Stimulated activated CD4-positive, alpha-beta T cell treated with anti-CD3 and anti-CD28 coated beads, Interleukin-4, amount 100 ng/mL, for 48 hours (primary cell): ENCODE measurements at places on chromosomes 2 and 18.
A peak's percentile ranks its signal among the peaks of the same experiment; 100 is the strongest.

DNA sequence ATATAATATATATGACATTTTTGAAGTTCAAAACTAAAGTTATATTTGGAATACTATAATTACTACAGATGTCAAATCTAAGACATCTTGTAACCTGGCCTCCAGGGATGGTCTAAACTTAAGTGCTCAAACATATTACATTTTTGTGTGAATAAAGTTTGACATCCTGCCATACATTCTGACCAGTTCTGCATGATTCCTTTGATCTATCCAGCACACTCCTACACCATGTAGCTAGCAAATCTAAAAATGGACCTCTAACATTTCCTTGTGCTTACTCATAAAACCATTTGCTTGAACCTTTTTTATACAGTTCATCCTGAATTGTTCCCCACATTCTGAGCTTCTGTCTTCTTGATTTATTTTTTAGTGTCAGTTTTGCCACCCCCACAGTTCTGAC lies 294.3 kb upstream of the ZNF804A start:
- no peak for DNase-seq

DNA sequence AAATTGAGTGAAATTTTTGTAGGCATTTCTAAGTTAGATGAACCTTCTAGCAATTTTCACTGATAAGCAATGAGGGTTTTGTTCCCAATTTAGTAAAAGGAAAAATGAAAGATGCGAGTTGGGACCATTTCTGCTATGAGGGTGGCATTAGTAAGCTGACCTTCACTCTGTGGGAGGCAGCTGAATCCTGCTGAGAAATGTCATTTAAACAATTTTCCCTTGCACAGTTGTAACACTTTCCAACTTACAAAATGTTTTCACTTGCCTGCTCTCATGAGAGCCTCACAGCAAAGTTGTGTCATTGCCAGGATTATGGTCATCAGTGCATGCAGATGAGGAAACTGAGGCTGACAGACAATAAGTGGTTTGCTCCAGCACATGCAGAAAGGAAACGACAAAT lies 527.7 kb downstream of the TNS1 start:
- DNase-seq, result no peak

DNA sequence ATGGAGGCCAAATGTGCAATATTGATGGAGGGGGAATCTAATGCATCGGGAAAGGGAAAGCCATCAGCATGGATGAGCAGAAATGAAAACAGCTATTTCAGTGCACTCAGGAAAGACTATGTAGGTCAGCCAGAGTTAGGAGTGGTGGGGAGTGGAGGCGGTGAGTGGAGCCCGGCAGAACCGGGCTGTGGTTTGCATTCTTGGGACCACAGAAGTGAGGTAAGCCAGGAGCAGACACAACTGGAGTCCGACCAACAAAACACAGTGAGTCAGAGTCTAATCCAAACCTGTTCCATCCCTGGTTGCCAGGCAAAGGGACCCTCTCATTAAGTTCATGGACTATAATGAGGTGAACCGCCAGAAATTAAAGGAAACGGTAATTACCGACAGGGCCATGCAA lies 61.1 kb upstream of the RAB12 start:
- DNase-seq, result no peak

GRCh38 chr2:234989183-234989701 lies 37.4 kb downstream of the SH3BP4 start:
- no peak for DNase-seq

GRCh38 chr18:60120231-60120750 lies 220.5 kb downstream of the PMAIP1 start:
- DNase-seq, result no peak

DNA sequence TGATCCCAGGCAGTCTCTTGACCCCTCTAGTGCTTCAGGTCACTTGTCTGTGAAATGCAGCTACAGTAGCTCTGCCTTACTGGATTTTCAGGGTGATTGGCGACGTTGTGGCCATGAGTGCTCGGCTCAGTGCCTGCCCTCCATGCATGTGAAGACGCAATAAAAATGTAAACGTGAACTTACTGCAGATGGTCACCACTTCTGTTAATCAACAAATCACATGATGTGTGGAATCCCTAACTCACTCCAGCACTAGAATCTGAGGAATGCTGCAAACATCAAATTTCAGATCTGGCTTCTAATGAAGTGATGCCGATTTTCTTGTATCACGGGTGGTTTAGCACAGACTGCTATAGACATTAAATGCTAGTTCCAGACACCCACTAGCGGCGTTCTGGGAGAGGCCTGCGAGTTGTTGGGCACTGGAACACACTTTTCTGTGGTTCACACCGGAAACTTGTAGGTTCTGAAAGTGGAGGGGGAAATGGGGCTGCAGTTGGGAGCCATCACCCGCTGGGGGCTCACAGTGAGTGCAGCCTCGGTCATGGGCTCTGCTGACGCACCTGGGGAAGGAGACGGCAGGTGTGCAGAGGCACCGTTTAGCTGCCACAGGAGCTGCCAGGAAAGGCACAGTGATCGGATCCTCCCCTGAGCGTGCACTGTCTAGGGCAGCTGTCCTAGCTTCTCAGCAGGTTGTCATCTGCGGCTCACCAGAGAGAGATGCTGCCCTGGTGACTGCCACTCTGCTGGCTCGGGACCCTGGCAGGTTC lies 6.5 kb downstream of the CNDP1 start:
- DNase-seq, result no peak

DNA sequence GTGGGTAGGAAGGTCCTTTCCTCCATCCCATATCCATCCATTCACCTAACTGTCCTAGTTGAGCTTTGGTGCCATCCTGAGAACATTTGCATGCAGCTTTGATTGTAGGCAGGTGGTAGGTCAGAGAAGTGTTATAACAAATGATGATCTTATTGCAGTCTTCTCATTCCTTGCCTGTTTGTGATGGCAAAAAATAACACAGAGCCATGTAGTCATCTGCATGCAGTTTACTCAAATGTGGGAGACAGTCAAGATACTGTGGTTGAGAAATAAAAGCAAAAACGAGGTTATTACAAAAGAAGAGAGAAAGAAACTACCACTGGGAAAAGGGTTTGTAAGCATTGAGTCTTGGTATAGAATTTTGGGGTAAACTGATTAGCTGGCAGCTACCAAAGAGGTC lies 66.3 kb downstream of the AOX1 start:
- DNase-seq, result no peak

DNA sequence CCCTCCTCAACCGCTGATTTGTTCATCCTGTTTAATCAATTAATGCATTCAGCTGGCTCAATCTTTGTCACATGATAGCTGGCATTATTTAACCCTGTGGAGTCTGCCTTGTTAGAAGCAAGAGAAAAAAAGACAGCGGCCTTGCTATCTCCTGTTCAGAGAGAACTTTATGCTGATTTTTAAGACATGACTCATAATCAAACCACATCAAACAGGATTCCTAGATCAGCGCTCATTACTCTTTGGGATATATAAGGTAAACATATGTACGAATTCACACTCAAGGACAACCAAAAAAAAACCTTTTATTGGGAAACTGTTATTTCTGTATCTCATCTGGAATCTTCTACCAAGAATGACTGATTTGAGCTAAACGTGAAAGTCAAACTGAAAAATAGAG lies 195.1 kb downstream of the C1D start:
- DNase-seq, result no peak

DNA sequence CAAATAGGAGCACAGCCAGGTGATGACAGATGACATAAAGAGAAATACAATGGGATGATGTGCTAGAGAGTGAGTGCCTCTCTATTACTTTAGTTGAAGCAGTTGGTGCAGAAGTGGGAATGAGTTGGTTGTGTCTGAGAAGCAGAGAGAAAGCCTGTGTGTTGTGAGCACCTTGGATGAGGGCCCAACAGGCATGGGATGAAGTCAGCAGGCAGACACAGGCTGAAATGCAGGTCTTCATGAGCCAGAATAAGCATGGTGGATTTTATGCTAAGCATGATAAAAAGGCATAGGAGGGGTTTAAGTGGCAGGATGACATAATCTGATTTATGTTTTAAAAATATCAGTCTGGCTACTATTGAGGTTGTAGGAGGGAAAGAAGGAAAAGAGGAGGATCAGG lies 71.5 kb downstream of the KLHL14 start:
- DNase-seq, result no peak

DNA sequence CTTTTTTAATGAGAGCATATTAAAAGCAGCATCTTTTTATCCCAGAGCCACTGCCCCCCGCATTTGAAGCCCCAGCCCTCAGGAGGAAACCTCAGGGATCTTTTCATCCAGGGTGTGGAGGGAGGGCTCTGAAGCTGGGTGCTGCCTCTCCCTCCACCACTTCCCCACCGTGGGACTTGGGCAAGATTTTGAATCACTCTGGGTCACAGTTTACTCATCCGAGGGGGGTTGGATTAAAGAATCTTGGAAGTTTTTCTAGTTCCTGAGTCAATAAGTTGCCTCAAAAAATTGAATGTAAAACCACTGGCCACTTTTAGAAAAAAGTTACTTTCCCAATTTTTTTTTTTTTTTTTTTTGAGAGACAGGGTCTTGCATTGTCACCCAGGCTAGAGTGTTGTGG lies 62.0 kb upstream of the ANKRD44 start:
- DNase-seq, result no peak

GRCh38 chr2:98514096-98514639 lies 69.5 kb downstream of the INPP4A start:
- DNase-seq, result no peak

DNA sequence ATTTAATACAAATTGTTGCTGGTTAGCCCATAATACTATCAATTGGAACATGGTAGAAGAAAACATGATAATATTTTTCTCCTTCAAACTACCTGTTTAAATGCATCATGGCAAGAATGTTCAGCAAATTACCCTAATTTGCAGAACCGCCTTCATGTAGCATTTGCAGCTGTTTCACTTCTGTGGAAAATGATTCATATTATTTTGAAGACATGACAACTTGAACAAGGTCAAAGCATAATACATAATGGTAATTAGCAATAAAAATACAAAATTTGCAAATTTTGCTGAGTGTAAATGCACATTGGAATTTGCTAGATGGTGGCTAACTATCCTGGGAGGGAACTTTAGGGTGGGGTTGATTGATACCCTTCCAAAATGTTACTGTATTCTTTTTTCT lies 30.8 kb downstream of the ADAM23 start:
- DNase-seq, result no peak

- no peak for DNase-seq
Observed at GRCh38 chr2:58970365-58970764, 729.2 kb upstream of the FANCL start.

DNA sequence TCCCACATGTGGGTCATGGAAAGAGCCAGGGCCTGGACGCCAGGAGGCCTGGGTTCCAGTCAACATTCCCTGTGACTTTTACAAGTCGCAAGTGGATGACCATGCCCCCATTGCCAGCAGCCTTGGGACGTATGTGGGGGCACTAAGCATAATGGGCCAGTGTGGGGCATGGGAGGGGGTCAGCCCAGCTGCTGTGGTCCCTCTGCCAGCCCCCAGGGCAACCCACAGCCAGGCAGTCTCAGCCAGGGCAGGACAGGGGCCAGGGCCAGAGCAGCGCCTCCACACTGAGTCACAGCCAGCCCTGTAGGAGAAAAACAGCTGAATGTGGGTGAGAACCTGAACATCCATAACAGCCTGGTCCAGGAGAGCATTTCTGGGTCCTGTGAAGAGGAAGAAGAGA lies 173.2 kb downstream of the GFPT1 start:
- DNase-seq, result no peak

DNA sequence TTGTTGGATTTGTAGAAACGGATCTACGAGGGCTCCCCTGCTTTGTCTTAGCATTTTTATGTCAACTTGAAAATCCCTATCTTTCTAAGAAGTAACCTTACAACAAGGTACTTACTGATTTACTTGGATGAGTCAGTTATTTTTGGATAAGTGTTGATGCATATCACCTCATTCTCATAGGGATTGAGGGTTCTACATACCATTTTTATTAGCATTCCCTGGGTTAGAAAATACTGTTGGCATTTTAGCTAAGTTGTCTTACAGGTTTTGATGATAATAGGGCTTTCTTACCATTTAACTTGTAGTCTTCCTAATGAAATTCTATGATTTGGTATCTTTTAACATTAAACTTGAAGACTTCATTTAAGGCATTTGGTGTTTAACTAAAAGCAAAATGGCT lies 125.2 kb downstream of the UBE2E3 start:
- no peak for DNase-seq

- no peak for DNase-seq
Observed at GRCh38 chr2:69279211-69279610, 107.8 kb downstream of the GFPT1 start.

GRCh38 chr18:55588111-55588869 lies at the start of gene TCF4:
Gene TCF4 (minus strand): TSS chr18:55588192. CDS start chr18:55587116, 1,076 bp downstream.
- DNase-seq, result no peak

DNA sequence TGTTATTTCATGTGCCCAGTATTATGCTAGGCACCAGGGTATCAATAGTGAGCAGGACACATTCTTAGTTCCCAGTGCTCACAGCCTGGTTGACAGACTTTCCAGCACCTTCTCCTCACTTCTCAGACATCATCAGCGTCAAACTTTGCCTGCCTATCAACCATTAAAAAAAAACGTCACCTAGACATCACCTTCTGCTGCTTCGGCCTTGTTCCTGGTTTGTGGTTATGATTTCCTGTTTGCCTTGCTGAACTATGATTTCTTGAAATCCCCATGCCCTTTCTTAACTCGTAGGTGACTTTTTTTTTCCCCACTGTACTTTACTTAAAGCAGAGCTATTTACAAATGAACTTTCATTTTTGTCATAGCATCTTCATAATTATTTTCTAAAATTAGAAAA lies 60.4 kb upstream of the NABP1 start:
- no peak for DNase-seq

DNA sequence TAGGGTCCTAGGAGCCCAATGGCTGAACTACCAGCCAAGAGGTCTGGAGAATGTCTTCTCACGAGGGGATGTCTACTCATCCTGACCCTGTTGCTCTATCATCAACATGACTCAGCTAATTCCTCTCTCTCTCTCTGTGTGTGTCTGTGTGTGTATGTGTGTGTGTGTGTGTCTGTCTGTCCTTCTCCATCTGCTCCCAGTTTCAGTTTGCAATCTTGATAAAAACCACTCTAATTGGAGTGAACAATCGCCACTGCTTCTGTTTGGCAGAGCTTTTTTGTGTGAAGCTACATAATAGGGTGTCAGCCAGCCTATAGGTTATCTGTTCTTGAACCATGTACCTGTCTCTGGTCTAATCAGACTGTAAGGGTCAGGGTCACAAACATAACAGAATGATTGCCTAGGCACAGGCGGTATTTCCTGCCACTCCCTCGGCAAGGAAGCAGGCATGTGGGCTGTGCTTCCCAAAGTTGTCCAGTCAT lies 219.8 kb downstream of the SH3BP4 start:
- no peak for DNase-seq

- no peak for DNase-seq
Observed at GRCh38 chr2:136055929-136056688, 61.8 kb downstream of the CXCR4 start.

DNA sequence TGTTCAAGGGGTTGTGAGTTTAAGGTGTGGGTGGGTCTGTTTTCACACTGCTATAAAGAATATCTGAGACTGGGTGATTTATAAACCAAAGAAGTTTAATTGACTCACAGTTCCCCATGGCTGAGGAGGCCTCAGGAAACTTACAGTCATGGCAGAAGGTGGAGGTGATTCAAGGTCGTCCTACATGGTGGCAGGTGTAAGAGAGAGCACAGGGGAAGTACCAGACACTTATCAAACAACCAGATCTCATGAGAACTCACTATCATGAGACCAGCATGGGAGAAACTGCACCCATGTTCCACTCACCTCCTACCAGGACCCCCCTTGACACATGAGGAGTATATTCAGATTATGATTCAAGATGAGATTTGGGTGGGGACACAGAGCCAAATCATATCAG lies 38.0 kb downstream of the RHBDD1 start:
- DNase-seq, result peak; percentile 4
